Left cardiac atrium (tissue), 4 donors: ENCODE measurements at places on chromosomes 4 and X.

GRCh38 chr4:137125011-137125410, 407.3 kb downstream of the PCDH18 start:
- no peak for DNase-seq

DNA sequence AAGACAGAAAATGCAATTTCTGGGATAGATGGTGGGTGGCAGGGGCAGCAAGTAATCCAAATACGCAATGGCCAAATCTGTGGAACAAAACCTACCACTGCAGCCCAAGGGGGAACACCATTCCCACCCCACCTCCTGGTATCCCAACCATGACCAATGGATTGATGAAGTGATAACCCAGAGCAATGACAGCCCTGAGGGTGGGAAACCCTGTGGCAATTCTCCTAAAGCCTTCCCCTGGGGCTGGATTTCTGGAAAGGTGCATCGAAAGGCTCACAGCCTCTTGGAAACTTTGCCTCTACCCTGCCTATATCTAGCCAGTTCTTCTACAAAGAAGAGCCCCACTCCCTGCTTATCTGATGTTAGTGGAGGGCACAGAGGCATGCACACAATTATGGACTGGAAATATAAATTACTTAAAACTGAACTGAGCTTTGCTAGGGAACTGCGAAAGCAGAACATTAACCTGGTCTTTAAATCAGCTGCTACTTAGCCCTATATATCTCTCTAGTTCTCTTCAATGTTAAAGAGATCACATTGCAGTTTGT, 59.9 kb upstream of the TXK start:
- no peak for DNase-seq

DNA sequence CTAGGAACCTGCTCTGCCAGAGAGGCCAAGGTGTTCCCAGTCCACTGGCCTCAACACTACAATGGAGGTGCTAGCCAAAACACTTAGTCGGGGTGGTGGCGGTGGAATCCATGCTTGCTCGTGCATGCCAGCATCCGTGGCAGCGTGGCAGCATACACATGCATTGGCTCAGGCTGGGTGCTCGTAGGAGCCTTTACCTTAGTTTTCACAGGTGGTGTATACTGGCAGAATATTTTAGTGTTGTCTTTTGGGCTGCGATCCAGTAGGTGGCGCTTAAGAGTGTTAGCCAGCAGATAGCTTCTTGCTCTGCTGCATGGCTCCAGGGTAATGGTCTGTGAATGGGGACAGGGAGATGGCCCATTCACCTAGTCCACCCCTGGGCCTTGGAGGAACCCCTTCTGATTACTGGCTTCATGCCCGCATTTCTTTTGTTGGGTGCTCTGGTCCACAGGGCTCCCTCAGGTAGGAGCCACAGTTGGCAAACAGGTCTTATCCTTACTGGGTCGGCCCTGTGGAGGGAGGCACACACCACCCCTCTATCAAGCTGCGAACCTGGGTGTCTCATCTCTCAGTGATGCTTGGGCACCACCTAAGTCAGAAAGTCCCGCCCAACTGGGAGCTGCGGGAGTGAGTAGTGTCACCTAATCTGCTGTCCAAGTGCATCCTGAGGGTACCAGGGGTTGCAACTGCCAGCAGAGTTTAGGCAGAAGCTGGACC, 40.0 kb downstream of the RIPPLY1 start:
- DNase-seq, result no peak

DNA sequence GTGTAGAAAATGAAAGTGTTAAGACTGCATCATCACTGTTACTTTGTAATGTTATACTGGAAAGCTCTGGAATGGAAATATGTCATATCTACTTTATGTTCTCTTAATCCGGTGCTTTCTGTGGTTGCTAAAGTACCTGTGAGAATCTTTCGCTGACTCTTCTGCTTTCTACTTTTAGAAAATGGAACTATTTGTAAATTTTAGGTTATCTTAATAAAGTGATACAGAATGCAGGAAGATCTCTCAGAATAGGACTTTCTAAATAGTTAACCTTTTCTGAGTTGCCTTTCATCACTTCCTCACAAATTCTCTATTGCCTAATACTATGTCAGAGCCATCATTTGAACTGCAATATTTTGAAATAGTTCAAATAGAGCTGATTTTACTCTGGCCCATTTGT, 69.3 kb downstream of the BMP2K start:
- no peak for DNase-seq

GRCh38 chrX:44080083-44080482, 106.9 kb upstream of the NDP start:
- DNase-seq, result no peak

DNA sequence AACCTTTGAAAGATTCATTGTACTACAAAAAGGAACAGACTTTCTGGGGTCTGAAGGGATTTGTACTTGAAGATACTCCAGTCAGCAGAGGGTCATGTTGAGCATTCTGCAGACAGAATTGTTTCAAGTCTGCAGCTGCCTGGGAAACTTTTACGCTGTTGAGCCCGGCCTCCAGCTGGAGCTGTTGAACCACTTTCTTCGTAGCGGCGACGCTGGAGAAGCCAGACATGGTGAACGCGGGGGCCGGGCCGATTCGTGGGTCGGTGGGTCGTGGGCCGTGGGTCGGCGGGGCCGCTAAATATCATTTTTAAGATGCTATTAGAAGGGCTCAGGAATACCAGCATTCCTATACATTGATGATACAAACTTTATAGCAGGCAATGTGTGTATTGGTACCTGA, 12.0 kb upstream of the RTL9 start:
- peak; percentile 19 for DNase-seq

DNA sequence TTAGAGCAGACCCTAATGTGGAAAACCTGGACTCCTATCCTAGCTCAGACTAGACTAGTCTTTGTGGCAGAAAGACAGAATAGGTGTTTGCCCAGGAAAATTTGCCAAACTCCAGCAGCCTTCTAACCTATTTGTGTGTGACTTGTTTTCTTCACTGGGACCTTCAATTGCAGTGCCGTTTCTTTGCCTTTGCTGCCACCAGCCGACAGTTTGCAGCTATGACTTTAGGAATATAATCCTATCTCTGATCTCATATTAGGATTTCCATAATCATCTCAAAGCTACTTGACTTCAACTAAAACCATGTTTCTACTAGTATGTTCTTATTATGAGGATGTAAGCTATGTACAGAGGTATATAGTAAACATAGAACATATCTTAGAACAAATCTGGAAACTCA, 60.2 kb upstream of the PGAM4 start:
- DNase-seq, result no peak

GRCh38 chrX:67648361-67648760, 104.5 kb downstream of the AR start:
- no peak for DNase-seq

DNA sequence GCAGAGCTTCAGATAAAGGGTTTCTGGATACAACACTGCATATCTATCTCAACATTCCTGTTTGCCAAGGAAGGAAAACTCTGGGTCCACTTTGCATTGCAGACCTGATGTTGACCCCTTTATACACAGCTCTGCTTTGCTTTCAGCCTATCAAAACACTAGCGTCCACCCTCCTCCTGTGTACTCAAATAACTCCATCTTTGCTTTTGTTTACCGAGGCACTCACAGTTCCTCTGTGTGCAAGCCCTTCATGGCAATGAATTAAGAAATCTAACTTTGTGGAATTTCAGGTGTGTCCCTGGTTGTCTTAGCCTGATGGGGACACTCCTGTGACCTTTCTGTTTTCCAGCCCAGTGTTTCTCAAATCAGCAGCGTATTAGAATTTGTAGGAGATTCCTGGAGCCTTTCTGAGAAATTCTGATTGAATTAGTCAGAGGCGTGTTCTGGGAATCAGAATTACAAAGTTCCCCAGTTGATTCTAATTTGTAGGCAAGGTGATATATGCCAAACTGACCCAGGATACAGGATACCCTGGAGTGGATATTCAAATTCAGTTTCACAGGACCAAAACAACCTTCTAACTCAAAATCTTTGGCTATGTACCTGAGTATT, 68.6 kb downstream of the DTHD1 start:
- DNase-seq, result no peak

DNA sequence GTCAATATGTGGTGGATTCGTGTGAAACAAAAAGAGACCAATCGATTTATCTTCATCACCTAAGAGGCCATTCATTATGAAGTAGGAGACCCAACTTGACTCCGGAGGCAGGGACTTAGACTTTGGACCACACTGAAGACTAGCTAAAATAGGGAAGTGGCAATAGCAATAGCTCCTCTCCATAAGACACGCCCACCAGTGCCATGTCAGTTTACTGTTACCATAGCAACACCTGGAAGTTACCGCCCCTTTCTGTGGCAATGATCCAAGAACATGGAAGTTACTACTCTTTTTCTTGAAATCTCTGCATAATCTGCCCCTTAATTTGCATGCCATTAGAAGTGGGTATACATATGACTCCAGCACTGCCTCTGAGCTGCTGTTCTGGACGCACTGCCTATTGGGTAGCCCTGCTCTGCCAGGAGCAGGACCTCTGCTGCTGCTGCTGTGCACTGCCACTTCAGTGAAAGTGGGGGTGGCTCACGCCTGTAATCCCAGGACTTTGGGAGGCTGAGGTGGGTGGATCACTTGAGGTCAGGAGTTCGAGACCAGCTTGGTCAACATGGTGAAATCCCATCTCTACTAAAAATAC, 163.2 kb downstream of the PRKX start:
- DNase-seq, result no peak

GRCh38 chrX:101686574-101686973, 26.9 kb upstream of the ARMCX2 start:
- DNase-seq, result no peak
